Activated CD4-positive, alpha-beta T cell treated with anti-CD3 and anti-CD28 coated beads, Interleukin-2, amount 50 U/mL, for 24 hours (primary cell): ENCODE measurements at places on chromosomes 5 and 9.

- DNase-seq, result no peak
Observed at GRCh38 chr5:34501016-34501415, 155.1 kb upstream of the RAI14 start.

- no peak for DNase-seq
Observed at GRCh38 chr5:101473483-101473882, 570.4 kb upstream of the ST8SIA4 start.

DNA sequence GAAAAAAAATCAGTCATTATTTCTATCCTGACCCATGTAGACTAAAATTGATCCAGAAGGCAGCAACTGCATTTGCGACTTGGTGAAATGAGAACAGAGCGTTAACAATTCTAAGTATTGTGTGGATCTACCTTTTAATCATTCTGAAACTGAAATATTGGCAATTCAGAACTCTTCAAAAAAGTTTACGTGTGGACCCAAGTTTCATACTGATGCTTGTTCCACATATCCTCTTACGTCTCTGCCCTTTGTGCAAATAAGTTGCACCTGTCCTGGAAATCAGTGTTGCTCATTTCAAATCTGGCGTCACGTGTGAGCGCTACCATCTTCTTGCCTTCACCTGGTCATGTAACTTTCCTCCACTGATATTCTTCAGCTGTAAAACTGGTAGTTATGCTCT, 74.7 kb downstream of the NTRK2 start:
- DNase-seq, result no peak

DNA sequence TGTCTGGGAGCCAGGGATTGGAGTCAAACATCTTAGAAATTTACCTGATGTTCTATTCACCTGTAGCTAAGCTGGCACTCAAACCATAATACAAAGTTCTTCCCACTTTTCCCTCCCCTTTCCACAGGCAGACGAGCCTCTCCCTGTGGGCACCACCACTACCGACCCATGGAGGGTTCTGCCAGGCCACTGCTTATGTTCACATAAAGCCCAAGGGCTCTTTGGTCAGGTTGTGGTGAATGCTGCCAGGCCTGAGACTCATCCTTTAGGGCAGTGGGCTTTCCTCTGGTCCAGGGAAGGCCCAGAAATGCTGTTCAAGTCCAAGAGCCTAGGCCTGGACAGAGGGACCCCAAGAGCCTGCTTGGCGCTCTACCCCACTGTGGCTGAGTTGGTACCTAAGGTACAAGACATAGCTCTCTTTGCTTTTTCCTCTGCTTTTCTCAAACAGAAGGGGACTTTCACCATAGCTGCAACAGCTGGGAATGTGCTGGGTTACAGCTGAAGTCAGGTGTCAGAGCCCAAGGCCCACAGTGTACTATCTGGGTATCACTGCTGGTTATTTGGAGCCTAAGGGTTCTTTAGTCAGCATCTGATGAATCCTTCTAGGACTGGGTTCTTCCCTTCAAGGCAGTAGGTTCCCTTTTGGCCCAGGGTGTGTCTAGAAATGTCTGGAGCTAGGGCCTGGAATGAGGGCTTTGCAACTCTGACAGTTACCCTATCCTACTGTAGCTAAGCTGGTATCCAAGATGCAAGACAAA, 620.1 kb downstream of the TLE1 start:
- no peak for DNase-seq

DNA sequence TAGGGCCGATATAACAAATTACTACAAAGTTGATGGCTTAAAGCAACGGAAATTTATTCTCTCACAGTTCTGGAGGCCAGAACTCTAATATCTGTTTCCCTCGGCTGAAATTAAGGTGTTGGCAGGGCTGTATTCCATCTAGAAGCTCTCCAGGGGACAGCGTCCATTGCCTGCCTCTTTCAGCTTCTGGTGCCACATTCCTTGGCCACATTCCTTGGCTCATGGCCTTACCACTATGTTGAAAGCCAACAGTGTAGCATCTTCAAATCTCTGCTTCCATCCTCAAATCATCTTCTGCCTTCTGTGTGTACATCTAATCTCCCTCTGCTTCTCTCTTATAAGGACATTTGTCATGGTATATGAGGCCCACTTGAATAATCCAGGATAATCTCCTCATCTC, 17.2 kb downstream of the FGF10 start:
- no peak for DNase-seq

GRCh38 chr5:164518067-164518740, 1012.8 kb downstream of the MAT2B start:
- no peak for DNase-seq

GRCh38 chr9:75851917-75852316, 38.6 kb upstream of the PCSK5 start:
- no peak for DNase-seq

- no peak for DNase-seq
Observed at GRCh38 chr5:90709323-90710155, 150.9 kb downstream of the ADGRV1 start.

DNA sequence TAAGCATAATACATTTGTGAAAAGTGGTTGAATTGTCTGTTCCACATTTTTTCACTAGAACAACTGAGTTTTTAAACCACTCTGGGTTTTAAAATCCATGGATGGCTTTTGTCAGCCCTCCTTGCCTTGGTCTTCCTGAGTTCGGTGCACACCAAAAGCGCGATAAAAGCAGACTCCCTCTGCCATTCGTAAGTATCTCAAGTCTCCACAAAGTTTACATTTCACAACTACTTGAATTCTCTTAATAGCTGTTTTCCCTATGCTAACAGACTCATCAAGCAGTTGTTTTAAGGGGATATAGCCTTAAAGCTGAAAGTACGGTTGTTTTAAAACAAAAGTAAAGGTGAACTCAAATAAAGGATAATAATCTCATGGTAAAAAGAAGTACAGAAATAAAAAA, 52.9 kb downstream of the GLIS3 start:
- no peak for DNase-seq

GRCh38 chr9:97866300-97866699, 13.3 kb downstream of the FOXE1 start:
- no peak for DNase-seq

DNA sequence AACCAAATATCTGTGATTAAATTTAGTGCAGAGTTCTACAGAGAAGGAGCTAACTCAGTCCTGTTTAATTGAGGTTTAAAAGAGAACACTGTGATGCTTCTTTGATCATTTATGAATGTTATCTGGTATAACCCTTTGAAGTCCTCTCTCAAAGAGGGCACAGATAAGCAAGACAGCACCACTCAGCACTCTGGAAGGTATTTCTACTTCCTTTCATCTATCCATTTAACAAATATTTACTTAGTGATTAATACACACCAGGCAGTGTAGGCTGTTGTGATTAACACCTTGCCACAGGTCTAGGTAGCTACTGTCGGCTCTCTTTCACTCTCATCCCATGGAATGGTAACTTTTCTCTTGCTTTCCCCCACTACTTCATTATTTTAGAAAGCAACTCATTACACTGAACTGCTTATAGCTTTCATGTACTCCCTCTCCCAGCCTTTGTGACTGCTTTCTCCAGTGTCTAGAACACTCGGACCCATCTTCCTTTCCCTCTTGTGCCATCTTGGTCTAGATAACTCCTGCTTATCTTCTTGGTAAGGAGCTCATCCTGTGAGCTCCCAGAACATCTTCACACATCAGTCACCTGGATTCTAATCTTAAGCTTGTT, 54.7 kb downstream of the GLDC start:
- DNase-seq, result no peak

DNA sequence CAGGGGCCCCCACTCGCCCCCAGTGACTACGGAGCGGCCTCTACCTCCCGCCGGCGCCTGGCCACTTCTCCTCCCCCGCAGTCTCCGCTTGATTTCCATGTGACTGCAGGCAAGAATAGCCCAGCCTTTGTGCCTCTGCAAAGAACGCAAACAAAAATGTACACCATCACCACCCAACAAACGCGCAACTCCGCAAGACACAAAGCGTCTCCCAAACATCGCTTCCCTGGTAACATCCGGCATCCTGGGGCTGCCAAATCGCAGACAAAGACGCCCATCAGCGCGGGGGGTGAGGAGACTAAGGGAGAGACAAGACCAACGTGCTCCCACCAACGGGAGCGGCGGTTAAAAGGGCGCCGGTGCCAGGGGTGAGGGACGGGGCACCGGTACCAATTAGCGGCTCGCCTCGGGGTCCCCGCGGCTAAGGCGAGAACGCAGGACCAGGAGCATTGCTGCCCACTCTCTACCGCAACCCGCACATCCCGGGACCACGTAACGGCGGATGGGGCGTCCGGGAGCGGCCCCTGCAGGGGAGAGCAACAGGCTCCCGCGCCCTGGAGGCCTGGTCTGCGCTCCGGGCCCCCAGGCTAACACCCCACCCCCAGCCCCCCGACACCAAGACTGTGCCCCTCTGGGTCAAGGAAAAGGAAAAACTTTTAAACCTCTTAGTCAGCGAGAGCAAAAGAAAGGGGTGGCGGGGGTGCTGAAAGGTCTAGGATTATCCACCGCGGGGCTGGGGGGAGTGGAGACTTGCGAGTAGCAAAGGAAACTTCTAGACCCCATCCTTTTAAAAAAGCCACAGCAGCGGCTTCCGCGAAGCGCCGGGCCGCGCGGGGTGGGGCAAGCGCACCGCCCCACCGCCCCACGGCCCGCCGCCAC, 885 bp downstream of the MPDZ start:
- DNase-seq, result no peak

- DNase-seq, result no peak
Observed at GRCh38 chr5:14245132-14245925, 102.2 kb downstream of the TRIO start.

GRCh38 chr9:86259557-86259956, at the start of gene C9orf153:
Gene C9orf153, minus strand, starts transcription at chr9:86259657. Its CDS starts 30,054 bp downstream, at chr9:86229603.
- no peak for DNase-seq

GRCh38 chr5:120765189-120765588, 301.1 kb downstream of the PRR16 start:
- DNase-seq, result no peak

DNA sequence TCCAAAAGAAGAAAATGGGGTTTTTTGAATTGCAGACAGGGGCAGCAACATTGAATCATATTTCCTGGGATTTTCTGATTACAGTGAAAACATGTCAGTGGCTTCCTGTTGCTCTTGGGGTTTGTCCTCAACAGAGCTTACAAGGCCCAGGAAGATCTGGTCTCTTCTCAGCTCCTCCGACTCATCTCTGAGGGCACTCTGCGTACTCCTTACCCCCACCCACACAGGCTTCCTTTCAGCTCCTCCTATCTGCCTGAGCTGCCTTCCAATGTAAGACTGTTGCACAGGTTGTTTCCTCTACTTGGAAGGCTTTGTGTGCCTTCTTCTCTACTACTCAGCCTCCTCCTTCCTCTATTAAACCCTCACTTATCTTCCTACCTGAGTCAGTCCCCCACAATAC, 245.1 kb upstream of the MEF2C start:
- DNase-seq, result no peak

DNA sequence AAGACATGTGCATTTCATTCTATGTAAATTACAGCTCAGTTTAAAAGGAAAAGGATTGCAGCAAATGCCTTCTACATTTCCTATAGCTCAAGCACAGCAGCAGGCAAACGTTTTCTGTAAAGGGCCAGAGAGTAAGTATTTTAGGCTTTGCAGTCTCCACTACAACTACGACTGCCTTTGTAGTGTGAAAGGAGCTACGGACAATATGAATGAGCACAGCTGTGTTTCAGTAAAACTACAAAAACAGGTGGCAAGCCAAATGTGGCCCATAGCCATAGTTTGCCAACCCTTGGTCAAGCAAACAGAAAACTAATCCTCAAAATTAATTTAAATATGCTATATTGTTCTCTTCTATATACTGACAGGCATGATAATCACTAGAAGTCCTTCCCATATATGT, 7.2 kb downstream of the PTBP3 start:
- DNase-seq, result no peak

- no peak for DNase-seq
Observed at GRCh38 chr5:5616247-5616895, 193.9 kb downstream of the ICE1 start.

GRCh38 chr5:161001604-161002003, 149.6 kb upstream of the ATP10B start:
- DNase-seq, result no peak

GRCh38 chr5:98217138-98217537, 556.3 kb upstream of the RGMB start:
- DNase-seq, result no peak

GRCh38 chr9:132006677-132007370, 72.8 kb downstream of the MED27 start:
- DNase-seq, result peak; percentile 29

GRCh38 chr5:95398989-95399388, 7.8 kb downstream of the FAM81B start:
- DNase-seq, result no peak

GRCh38 chr5:127705120-127705892, 2.1 kb downstream of the CCDC192 start:
- DNase-seq, result no peak

DNA sequence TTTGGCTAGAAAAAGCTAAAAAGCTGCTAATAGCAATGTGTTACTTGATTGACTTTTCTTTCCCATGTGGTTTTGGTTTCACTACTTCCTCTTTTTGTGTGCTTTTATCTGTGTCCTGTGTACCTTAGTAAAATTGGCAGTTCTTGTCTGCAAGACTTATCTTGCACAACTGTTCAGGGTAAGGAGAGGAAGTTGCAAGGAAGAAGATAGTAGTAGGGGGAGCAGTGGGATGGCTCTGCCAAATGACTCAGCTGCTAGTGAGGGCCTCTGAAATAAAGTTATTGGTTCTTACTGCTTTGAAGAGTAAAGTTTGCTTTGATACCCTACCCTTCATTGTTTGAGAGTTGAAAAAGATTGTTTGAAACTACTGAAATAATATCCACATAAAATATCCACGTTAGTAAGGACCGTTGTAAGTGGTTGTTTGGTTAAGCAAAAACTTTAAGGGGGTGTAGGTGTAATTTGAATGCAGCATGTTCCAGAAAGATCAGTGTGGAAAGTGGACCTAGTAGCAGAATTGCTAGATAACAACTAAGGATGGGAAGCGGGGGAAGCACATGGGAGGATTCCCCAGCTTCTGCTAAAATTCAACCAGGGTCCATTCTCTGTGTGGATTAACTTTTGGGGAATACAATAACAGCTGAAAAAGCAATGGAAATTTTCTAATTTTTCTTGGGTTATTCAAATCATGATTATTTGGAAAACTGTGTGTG, 123.5 kb downstream of the SCAMP1 start:
- no peak for DNase-seq

DNA sequence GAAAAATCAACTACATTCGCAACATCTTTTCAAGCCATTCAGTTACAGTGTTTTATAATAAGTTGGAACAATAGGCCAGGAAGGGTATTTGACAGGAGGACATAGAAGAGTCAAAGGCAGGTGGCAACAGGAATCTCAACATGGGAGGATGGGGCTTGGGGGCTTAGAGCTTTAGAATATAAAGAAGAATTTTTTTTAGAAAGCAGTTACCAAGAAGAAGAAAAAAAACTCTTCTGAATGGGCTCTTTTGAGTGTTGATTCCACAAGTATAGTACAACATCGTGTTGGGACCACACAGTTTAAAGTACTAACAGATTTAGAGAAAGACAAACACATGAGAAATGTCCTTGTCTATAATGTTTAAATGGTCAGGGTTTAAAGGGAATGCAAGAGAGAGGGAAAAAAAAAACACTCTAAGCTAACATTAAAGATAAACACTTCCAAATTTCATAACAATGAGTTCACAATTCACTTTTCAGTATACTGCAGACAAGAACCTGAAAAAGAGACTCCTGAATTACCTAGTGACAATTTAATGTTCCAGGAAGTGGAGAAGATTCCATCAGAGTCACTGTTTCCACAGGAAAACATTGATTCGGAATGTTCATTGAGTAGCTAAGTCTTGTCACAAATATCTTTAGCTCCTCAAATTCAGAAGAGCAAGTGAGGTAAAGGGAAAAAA, 282.3 kb downstream of the DEPDC1B start:
- DNase-seq, result no peak
